ENCODE measurements at places on chromosomes 1 and 21.

DNA sequence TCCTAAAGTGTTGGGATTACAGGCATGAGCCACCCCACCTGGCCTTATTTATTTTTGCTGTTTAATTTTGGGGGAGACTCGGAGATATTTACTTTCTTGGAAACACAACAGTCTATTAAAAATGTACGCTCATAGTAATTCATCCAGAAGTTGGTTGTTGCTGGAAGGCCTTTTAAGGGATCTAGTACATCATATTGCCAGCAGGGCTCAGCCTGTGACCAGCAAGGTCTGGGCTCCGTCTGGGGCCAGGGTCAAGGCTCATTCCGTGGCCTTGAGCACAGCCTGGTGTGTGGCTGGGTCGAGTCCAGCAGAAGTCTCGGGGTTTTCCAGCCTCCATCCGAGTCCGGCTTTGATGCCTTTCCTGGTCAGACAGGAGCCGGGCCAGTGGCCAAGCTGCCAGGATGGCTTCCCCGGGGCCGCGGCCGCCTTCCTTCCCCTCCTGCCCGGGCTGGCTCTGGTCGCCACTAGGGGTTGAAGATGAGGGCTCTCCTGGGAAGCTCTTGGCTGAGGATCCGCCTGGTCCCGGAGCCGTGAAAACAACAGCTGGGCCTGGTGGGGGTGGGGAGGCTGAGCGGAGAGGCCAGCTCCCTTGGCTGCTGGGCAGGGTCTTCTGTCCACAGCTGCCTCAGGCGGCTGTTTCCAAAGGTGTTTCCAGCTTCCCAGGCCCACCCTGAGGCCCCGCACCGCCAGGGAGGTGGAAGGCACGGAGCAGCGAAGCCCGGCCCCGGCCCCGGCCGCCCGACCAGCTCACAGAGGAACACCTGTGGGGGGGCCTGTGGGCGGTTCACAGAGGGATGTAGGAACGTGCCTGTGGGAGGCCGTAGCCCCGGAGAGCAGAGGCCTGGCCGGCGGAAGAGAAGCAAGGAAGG, 5.1 kb upstream of the VWA1 start:
- peak; percentile 54 for DNase-seq

- DNase-seq: no peak
Observed at GRCh38 chr1:205760606-205761005, 10.6 kb upstream of the NUCKS1 start.

- DNase-seq: no peak
Observed at GRCh38 chr1:51276286-51276685, 40.2 kb downstream of the RNF11 start.

- DNase-seq: no peak
Observed at GRCh38 chr1:28521502-28522164, 15.8 kb downstream of the RCC1 start.

DNA sequence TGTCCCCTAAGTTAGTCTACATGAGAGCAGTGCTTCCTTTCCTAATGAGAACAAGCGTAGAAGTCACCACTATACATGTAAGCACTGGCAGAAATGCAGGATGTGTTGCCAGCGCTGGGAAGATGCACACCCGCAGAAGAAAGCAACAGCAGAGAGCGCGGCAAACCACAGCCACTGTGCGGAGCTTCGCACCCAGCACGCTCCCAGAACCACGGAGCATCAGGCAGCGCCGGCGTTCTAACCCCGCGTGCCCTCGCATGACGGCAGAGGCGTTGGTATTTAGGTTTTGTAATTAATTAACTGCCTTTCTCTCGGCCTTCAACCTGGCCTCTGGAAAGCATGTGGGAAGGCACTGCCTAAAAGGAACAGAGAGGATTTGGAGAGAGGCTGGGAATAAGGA, 69.1 kb downstream of the OLIG1 start:
- no peak for DNase-seq
